Stimulated activated CD8-positive, alpha-beta memory T cell treated with anti-CD3 and anti-CD28 coated beads, Interleukin-4, amount 100 ng/mL, for 1 hour (primary cell): ENCODE measurements at places on chromosomes 2 and 18.

- no peak for DNase-seq
Observed at GRCh38 chr2:120423167-120423943, 77.4 kb downstream of the INHBB start.

GRCh38 chr2:163778045-163778781 lies 42.4 kb upstream of the FIGN start:
- no peak for DNase-seq

DNA sequence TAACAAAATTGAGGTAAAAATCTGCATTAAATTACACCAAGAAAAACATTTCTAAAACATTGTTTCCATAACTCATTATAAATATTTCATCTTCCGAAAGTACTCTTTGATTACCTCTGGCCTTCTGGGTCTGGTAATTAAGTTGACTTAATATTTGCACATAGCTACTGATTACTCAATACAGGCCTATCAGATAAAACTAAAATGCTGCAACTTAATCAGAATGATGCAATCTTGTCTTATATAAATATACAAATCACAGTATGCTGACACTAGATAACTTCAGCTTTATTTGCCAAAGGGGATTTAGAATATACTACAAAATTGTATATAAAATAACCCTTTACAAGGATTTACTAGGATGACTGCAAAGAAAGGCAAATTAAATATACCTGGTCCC lies 49.3 kb downstream of the SLC35F5 start:
- DNase-seq, result no peak

DNA sequence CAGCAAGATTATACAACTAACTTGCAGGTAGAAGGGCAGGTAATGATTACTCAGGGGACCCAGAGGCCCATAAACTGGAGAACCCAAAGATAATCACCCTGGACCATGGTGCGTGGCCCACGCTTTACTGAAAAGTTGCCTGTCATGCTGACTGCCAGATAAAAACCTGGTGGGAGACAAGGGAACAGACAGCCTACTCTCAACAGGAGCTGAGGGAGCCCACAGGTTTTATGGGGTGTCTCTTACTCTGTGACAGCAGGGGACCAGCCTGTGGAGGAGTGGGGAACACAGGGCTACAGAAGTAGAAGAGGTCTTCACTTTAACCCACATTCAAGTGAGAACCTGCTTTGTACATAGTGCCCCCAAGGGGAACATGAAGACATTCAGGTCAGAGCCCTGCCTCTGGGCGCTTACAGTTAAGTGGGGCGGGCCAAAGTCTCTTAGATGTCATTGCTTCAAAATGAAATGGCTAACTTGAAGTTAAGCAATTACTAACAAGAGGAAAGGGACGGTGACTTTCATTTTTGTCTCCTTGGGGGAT lies 60.4 kb downstream of the DHRS9 start:
- DNase-seq, result no peak

DNA sequence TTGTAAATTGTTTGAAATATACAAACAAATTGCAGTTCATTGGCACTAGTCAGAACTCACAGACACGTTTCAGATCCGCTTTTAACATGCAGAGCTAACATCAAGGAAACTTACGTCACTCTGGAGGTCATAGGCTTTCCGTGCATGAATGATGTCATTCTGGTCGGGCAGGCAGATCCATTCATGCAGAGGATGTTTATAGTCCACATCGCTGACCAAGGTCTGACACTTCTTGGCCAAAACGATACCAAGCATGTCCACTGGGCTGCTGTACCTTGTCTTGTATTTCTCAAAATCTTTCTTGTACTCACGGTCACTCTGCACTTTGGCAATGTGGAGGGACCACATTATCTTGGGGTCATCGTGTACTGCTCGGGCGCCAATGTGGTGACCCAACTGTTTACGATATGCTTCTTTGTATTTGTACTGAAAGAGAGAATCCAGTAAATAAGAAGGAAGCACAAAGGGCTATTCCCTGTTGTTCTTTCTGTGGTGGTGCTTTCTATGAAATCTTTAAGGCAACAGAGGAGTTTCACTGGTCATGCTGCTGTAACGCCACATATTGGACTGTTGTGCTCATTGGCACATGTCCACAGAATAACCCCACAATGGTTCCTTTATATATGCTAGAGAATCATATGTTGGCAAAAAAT lies 114.8 kb downstream of the NEB start:
- DNase-seq, result no peak

- DNase-seq, result no peak
Observed at GRCh38 chr2:72148837-72149555, 1.3 kb upstream of the CYP26B1 start.
